ENCODE measurements at places on chromosomes 2 and 18.

DNA sequence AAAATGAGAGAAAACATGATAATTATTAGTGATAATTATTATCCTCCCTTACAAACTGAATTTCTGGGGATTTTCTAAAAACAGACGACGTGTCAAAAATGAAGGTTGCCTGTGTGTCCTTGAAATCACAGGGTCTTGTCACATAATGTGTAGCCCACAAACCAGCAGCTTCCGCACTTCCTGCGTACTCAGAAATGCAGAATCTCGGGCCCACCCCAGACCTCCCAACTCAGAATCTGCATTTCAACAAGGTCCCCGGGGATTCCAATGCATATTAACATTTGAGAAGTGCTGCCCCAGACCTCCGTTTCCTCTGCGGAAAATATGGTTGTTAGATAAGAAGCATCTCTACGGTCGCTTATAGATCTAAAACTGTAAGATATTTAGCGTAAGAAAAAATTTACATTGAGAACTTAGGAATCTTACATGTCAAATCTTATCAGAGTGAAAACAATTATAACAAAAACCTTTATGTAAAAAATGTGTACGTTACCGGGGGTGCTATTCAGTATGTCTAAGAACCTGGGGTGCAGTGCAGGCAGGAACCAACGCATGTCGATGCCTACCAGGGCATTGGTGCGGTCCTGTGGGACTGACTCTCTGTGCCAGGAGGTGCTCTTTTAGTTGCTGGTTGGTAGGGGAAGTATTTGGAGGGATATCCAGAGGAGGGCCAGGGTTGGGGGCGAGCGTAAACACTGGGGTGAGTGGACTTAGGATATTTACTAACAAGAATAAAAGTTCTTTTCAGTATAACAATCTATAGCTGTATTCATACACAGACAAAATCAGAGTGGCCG, 15.2 kb downstream of the CDKL4 start:
- DNase-seq, result peak; percentile 37
- peak overlapping the region; percentile 47 for H3K4me3 ChIP-seq
- H3K4me1 ChIP-seq, result no peaks in the 10 kb centered on the region
- no peaks in the 10 kb centered on the region for H3K36me3 ChIP-seq
- H3K27me3 ChIP-seq, result no peaks in the 10 kb centered on the region
- no peak overlapping the region for H3K27ac ChIP-seq

DNA sequence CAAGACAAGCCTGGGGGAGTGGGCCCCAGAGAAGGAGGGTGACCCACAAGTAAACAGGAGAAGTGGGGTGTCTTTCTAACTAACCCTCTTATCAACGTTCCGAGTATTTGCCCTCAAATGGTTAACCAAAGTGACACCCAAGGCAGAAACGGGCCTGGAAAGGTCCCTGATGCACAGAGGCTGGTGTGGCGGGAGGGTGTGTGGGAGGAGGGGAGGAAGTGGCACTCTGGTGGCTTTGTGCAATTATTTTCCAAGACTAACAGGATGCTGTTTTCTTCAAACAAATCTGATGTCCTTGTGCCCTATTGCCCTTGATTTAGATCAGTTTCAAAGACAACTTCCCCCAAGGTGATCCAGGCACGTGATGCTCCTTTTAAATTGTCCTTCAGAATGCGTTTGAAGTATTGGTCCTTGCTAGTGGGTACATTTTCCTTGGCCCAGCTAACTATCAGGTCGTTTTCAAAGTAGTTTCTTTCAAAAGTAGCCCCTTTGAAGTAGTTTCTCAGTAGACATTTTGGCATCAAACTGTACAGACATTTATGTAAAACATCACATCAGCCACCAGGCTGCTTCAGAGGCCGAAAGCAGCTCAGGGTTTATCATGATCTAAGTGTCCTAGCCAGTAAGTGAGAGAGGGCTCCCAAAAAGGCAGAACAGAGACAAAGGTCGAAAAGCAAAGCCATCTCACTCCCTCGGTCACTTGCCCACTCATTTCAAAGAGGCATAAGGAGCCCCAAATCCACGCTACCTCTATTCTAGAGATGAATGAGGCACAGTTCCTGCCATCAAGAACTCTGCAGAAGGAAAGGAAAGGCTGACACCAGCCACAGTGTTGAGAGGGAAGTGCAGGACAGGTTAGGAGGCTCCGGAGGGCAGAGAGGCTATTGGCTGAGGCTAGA, 371.1 kb upstream of the ID2 start:
- H3K27ac ChIP-seq, result no peak overlapping the region
- no peak overlapping the region for H3K4me3 ChIP-seq
- H3K27me3 ChIP-seq, result no peaks in the 10 kb centered on the region
- H3K36me3 ChIP-seq, result no peaks in the 10 kb centered on the region

- no peak for DNase-seq
- peaks cover 26% of the 10 kb centered on the region for H3K4me1 ChIP-seq
- no peak overlapping the region for H3K4me3 ChIP-seq
- no peaks in the 10 kb centered on the region for H3K36me3 ChIP-seq
- H3K27ac ChIP-seq, result no peak overlapping the region
- no peaks in the 10 kb centered on the region for H3K27me3 ChIP-seq
These were observed 18.8 kb upstream of the TNS1 start for GRCh38 chr2:218021536-218022071.

DNA sequence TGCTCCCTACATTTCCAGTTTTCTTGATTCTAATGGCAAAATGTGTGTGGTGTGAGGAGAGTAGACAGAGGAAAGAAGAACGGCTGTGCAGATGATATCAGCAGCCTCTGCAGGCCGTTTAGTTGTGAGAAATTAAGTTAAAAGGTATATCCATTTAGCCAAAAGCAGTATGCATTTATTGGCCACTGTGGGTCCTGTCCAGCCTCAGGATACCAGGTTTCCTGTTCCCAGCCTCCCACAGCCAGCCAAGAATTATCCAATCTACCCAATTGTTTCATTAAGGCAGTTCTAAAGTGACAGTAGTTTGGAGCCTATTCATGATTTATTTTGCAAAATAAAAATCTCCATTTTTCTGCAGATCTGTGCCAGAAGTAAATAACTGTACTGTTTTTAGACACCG, 107.5 kb downstream of the TMEM18 start:
- no peak overlapping the region for H3K4me3 ChIP-seq
- no peaks in the 10 kb centered on the region for H3K4me1 ChIP-seq
- no peak for DNase-seq

DNA sequence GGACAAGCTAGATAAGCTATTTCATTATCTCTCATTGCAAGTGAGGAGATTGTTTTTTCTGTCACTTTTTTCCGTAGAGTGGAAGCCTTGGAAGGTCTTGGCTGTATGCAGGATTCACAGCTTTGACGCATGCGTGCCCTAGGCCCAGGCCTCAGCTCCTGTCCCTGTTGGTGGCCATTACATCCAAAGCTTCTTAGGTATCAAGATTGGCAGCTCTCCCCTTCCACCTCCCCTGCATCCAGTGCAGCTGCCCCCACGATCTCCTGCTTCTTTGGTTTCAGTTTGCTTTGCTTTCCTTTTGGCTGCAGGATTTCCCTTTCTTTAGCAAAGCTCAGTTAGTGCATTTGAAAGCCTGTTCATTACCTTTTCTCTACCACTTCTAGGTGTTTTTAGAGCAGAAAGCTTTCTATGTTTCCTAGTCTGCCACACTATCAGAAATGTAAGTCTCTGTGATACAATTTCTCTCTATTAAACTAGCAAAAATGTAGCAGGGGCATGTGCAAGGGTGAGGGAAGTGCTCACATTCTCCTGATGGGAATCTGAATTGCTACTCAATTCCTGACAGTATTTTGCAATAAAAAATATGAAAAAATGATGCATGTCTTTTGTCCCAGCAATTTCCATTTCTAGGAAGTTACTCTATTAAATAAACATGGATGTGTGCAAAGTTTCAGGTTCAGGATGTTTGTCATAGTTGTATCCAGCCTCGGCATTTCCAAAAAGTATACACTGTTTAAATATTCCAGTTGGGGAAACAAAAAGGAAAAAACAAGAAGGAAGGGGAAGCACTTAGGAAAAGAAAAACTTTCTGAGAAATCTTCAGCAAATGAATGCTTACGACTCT, 91.2 kb downstream of the LIPG start:
- peak overlapping the region; percentile 51 for H3K27ac ChIP-seq
- peak; percentile 32 for DNase-seq
- H3K4me3 ChIP-seq, result no peak overlapping the region
- H3K36me3 ChIP-seq, result no peaks in the 10 kb centered on the region

- no peaks in the 10 kb centered on the region for H3K27me3 ChIP-seq
- no peak overlapping the region for H3K27ac ChIP-seq
- DNase-seq, result peak; percentile 2
- H3K4me3 ChIP-seq, result no peak overlapping the region
These were observed 25.3 kb upstream of the STAM2 start for GRCh38 chr2:152200565-152201465.

DNA sequence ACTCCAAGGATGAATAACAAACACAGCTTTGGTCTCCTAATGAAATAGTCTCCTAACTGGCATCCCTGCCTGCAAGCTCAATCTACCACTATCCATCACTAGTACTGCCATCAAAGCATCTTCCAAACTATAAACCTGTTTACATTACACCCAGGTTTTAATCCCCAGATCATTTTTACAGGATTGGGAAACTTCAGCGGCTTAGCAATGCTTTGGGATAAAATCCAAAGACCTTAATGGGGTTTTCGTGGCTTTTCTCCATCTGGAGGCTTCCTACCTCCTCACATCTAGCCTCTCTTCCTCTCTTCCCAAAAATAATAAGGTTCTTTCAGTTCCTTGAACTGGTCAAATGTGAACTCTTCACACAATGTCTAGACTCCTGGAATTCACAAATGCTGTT, 92.2 kb upstream of the SETBP1 start:
- no peak overlapping the region for H3K4me3 ChIP-seq
- H3K27ac ChIP-seq, result no peak overlapping the region
- DNase-seq, result no peak
- no peaks in the 10 kb centered on the region for H3K36me3 ChIP-seq
- H3K27me3 ChIP-seq, result no peaks in the 10 kb centered on the region

GRCh38 chr2:205139822-205140463, 542.4 kb upstream of the NRP2 start:
- no peaks in the 10 kb centered on the region for H3K36me3 ChIP-seq
- H3K4me1 ChIP-seq, result no peaks in the 10 kb centered on the region
- no peak overlapping the region for H3K27ac ChIP-seq
- no peak overlapping the region for H3K4me3 ChIP-seq
- no peaks in the 10 kb centered on the region for H3K27me3 ChIP-seq
- DNase-seq, result peak; percentile 9

GRCh38 chr18:27713037-27713737, 463.7 kb downstream of the CDH2 start:
- H3K27ac ChIP-seq, result peak overlapping the region; percentile 93
- peaks cover 11% of the 10 kb centered on the region for H3K36me3 ChIP-seq
- peaks cover 58% of the 10 kb centered on the region for H3K4me1 ChIP-seq
- peak overlapping the region; percentile 19 for H3K4me3 ChIP-seq
- peak; percentile 65 for DNase-seq

DNA sequence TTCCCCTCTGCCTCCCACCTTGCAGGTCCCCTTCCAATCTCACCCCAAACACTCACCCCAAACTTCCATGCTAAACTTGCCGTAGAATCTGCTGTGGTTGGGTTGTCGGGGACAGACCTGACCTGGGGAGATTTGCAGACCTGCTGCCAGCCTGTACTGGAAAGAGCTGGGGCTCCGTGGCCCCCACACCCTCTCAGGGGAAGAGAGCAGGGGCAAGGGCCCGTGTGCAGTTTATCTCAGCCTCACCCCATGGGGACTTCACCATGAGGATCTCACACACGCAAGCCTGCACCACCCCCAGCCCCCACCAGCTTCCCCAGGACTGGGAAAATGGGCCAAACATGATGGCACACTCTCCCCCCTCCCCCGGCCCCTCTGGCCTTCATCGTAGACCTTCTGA, 30.7 kb downstream of the KCNIP3 start:
- no peak overlapping the region for H3K4me3 ChIP-seq
- DNase-seq, result no peak
- H3K36me3 ChIP-seq, result no peaks in the 10 kb centered on the region
- H3K27me3 ChIP-seq, result no peaks in the 10 kb centered on the region
- no peak overlapping the region for H3K27ac ChIP-seq

- no peak overlapping the region for H3K4me3 ChIP-seq
- no peaks in the 10 kb centered on the region for H3K27me3 ChIP-seq
- peaks cover 5% of the 10 kb centered on the region for H3K4me1 ChIP-seq
- no peaks in the 10 kb centered on the region for H3K36me3 ChIP-seq
- H3K27ac ChIP-seq, result no peak overlapping the region
These were observed 169.6 kb downstream of the FMNL2 start for GRCh38 chr2:152504618-152505017.

DNA sequence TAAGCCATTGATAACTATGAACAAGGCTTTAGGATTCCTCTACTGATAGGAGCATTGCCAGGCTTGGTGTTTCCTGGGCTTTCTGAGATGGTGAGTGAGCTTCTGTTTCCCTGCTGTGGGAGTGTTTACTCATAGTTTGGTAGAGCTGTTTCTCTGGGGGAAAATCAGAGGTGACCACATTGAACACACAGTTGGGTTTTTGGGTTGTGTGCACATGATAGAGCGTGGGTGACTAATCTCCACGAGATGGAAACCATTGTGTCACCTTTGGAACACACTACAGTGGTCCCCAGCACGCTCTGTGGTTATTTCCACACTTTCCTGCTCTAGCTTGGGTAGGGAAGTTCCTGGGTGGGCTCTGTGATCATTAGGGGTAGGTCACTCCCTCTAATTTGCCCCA, 5.4 kb downstream of the IL1R1 start:
- H3K4me1 ChIP-seq, result no peaks in the 10 kb centered on the region
- no peak overlapping the region for H3K4me3 ChIP-seq
- no peak for DNase-seq
- peaks cover 11% of the 10 kb centered on the region for H3K27me3 ChIP-seq
- no peaks in the 10 kb centered on the region for H3K36me3 ChIP-seq

DNA sequence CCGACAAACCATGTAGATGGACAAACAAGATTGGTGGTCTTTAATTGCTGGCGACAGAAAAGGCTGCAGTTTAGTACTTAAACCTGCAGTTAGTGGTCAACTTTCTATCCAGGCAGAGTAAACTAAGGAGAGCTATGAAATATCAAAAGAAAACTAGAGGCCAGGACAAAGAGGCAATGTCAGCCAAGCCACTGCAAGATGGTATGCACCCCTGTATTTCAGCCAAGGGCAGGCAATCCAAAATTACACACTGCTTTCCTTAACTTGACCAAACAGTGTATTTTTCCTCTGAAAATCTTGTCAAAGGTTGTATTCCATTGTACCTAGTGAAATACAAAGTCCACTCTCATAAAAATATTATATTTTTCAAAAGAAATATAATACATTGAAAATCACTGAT, 9.3 kb downstream of the NIFK start:
- H3K4me1 ChIP-seq, result no peaks in the 10 kb centered on the region
- DNase-seq, result no peak
- H3K36me3 ChIP-seq, result peaks cover 16% of the 10 kb centered on the region
- H3K4me3 ChIP-seq, result no peak overlapping the region

DNA sequence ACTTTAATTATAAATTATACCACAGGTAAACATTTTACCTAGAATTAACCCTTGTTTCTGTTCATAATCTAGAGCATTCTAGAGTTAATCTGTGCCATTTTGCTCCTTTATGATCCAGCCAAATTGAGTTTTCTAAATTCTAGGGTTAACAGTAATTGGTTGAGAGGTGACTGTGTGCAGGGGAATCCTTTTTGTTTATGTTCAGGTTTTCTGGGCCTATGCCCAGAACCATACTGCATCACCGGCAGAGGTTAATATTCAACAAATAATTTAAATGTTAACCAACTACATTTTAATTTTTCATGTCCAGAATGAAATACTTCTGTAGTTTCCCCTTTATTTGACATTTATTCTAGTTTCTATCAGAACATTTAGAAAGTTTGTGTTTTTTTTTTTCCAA, 32.3 kb downstream of the CARF start:
- peaks cover 7% of the 10 kb centered on the region for H3K4me1 ChIP-seq
- DNase-seq, result no peak
- H3K27ac ChIP-seq, result no peak overlapping the region
- H3K27me3 ChIP-seq, result no peaks in the 10 kb centered on the region
